RPMI8226 (cell line): ENCODE measurements at places on chromosomes 11 and 22.

DNA sequence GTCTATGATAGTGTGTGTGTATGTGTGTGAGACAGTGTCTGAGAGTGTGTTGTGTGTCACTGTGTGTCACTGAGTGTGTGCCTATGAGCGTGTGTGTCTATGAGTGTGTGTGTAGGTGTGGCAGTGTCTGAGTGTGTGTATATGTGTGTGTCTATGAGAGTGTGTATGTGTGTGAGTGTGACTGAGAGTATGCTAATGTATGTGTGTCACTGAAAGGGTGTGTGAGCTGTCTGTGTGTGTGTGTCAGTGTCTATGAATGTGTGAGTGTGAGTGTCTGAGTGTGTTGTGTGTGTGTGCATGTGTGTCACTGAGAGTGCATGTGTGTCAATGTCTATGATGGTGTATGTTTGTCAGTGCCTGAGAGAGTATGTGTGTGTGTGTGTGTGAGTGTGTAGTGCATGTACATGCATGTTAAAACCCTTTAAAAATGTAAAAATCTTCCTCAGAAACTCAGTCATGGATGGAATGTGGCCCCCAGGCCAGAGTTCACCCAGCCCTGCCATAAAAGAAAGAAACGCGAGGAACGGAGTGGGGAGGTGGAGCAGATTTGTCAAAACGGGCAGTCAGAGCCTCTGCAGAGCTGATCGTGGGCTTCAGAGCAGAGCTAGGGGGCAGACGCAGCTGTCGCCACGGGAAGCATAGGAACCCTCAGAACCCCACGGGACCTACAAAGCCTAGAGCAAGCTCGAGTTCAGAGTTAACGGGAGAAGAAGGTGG lies 218.8 kb downstream of the CTTN start:
- DNase-seq, result no peak

DNA sequence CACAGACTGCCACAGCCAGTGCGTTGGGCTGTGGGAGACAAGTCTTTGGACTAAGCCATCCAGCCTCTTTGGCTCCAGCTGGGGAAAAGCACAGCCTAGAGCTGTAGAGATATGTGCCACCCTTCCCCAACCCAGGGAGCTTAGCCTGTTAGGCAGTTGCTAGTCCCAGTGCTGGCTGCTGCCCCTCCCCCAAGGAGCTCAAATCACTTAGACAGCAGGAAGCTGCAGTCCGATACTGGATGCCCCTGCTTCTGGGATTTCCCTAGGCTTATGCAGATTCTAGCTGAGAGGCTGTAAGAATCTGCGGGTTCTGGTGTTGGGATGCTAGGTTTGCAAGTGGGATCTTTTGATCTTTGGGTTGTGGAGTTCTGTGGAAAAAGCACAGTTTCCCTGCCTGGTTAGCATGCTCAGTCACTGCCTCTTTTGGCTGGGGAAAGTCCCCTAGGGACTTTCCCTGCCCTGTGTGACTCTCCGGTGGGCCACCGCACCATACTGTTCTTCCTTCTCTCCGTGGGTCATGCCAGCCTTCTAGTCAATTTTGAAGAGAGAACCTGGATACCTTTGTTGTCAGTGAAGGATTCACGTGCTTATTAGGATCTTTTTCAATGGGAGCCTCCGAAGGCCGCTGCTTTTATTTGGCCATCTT lies 792.0 kb downstream of the KCNA4 start:
- DNase-seq, result no peak

- no peak for DNase-seq
These were observed 13.2 kb upstream of the TPP1 start for GRCh38 chr11:6632116-6633073.

DNA sequence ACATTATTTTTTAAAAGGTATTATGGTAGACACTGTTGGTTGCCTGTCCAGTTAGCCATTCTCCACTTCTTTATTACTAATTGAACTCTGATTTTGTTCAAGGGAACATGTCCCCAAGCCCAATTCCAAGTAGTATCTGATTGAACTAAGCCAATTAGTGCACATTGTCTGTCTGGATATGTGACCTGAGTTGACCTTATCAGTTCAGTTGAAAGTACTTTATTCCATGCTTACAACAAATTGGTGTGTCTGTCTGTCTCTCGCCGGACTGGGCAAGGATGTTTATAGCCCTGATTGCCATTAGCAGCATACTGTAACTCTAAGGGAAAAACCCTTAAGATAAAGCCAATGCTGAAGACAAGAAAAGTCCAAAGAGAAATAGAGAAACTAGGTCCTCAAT lies 85.6 kb downstream of the INTS4 start:
- no peak for DNase-seq

- DNase-seq, result no peak
These were observed 4.1 kb downstream of the CCDC188 start for GRCh38 chr22:20146777-20147176.

DNA sequence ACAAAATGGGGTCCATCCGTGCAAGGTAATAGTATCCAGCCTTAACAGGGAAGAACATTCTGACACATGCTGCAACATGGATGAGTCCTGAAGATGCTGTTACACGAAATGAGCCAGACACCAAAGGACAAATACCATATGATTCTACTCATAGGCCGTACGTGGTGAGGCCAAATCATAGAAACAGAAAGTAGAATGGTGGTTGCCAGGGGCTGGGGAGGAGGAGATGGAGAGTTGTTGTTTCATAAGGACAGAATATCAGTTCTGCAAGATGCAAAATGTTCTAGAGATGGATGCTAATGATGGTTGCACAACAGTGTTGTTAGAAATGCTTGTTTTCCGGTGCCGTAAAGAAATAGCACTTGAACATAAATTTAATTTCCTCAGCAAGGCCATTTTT lies 2.6 kb downstream of the TBX10 start:
- no peak for DNase-seq

GRCh38 chr11:126697936-126698335 lies 302.6 kb downstream of the KIRREL3 start:
- no peak for DNase-seq

- DNase-seq, result no peak
These were observed 134.8 kb downstream of the LDLRAD3 start for GRCh38 chr11:36078686-36079055.

- DNase-seq, result no peak
These were observed 7.6 kb downstream of the VSIG10L2 start for GRCh38 chr11:125953401-125953935.

DNA sequence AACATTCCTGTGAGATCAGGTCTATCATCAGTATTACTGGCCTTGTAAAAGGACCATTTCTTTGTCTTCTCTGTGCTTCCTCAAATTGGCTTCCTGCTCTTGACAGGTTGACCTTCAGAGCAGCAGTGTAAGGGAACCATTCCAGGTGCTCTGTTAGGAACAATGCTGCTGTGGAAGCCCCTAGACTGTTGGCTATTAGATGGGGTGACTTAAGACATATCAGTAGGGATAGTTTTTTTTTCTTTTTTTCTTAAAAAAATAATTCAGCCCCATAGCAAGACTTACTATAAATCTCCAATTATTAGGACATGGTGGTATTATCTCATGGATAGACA lies 37.6 kb downstream of the COA4 start:
- DNase-seq, result no peak

- no peak for DNase-seq
These were observed 6.5 kb downstream of the MTFP1 start for GRCh38 chr22:30432096-30432495.

DNA sequence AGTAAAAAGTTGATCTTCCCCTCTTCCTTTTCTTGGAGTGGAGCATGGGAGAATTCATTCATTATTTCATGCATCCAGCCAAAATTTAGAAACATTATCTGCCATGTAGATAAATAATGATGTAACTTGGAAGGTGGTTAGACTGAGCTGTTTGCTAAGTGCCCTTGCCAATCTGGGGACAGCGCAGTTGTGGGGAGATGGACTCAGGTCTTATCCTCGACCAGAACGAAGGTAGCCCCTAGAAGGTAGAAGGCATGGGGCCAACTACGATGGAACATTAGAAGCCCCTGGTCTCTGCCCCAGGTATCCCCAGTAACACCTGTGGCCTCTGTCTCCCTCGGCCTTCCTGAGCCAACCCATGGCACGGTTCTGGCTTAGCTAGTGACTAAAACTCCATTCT lies 53.0 kb upstream of the TIMP3 start:
- no peak for DNase-seq

DNA sequence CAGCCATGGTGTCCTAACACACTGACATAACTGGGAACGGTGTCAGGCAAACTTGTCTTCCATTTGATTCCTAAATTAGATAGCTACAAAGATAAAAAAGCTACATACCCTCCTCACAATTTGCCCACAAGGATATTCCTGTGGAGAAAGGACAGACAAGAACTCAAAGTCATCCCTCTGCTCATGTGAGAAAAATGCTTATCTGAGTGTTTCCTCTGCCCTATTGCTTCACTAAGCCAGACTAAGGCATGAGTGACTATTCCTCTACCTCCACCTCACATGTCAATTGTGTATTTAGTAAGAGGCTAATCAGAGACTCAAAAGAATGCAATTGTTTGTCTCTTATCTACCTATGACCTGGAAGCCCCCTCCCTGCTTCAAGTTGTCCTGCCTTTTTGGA lies 247.7 kb downstream of the DDX10 start:
- DNase-seq, result no peak

GRCh38 chr22:45587638-45588505 lies 83.8 kb upstream of the ATXN10 start:
- no peak for DNase-seq

GRCh38 chr11:12235947-12236743 lies 125.8 kb downstream of the MICAL2 start:
- peak; percentile 43 for DNase-seq

DNA sequence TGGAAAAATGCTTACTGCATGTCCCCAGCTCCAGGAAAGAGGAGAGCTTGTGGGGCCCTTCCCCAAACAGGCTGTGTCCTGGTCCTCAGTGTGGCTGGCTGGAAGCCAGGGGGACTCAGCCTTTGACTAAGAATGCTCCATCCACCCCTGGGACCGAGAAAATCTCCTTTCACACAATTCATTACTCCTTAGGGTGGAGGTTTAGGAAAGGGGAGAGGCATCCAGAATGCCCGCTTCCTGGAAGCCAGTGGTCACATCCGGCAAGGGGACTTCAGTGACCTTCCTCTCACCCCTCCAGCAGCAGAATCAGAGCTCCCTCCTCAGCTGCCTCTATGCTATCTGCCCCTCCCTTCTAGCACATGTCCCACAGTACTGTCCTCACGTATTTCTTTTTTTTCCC lies 21.9 kb downstream of the ATG16L2 start:
- DNase-seq, result no peak
